ENCODE measurements at places on chromosomes 1 and 21. TPM values are rescaled to one million over a fixed set of nuclear protein-coding genes. Genes with fewer than 3 reads are reported as not detected.

Gene HRNR
- total RNA-seq: not detected

Gene BMP8B
- total RNA-seq: not detected

Gene MEX3A
- 0.90 TPM for total RNA-seq

Gene OR2L2
- total RNA-seq: not detected

Gene KCNE1
- 0.74 TPM for total RNA-seq

Gene ZBTB8B
- not detected for total RNA-seq

Data from fibroblast of the aortic adventitia (primary cell).